ENCODE measurements at places on chromosomes 13 and 19.

- no peak for DNase-seq
Observed at GRCh38 chr19:30679789-30680188, 307.6 kb downstream of the ZNF536 start.

DNA sequence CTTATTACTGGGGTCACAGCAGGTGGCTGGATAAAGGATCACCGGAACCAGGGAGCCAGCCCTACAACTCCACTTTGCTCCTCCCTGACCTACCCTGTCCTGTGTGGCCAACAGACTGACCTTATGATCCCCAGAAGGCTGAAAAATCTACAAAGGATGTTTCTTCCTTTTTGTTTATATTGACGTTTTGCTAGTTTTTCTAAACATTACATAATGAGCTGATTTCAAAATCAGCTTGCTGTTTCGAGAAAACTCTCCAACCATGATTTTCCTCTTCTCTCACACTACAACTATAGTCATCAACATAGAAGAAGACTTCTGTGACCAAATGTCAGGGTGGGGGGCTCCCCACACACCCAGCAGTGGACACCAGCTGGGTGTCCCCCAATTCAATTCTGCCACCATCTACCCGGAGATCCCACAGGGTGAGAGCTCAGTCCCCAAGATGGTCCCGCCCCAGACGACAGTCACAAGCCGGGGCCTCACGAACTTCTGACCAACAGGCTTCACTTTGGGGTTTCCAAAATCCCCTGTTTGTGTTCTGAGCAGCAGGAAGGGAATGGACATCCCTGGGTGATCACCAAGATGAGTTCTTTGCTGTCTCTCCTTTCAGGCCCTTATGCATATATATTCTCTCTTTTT is 35.0 kb downstream of the ZNF536 start:
- no peak for DNase-seq

- DNase-seq, result peak; percentile 46
Observed at GRCh38 chr13:32587811-32588170, 1.5 kb downstream of the PDS5B start.

DNA sequence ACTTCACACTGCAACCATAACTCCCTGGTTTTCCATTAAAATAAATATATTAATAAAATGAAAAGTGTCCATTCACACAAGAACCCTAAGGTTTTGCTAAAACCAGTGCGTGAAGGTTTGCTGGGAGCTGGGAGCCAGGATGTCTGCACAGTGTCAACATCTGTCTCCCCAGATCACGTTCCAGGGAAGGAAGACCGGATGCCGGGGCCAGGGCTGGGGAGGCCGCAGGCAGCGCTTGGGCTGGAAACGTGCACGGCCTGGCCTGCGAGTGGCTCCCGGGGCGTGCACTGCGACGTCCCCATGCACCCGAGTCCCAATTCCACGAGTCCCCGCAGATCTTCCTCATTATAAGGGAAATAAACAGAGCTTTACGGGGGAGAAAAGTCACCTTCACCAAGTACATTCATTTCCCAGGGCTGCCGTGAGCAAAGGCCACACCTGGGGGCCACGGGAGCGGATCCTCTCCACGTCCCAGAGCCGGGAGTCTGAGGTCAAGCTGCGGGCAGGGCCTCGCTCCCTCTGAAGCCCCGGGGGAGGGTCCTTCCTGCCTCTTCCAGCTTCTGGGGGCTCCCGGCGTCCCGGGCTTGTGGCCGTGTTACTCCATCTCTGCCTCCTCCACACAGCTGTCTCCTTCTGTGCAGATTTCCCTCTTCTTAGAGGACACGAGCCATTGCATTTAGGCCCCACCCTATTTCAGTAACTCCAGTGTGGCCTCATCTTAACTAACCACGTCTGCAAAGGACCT is 12.8 kb downstream of the SHC2 start:
- peak; percentile 10 for DNase-seq

DNA sequence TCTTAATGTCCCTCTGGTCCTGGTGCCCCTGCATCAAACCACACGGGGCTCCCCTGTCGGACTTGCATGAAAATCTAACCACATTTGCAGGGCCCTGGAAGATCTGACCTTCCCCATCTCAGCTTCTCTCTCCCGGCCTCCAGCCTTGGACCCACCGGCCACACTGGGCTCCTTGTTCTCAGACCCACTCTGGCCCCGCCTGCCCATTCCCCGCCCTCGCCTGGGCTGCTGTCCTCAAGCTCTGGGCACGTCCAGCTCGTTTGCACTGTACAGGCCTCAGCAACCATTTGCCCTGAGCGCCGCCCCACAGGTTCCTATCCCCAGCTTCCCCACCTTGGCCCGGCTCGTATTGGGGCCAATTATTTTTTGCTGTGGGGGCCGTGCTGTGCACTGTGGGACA is 10.5 kb downstream of the MYO9B start:
- DNase-seq, result no peak

Data from iris pigment epithelial cell (primary cell).